ENCODE measurements at places on chromosomes 6 and 20. TPM values are rescaled to one million over a fixed set of nuclear protein-coding genes. Genes with fewer than 3 reads are reported as not detected.
A peak's percentile ranks its signal among the peaks of the same experiment; 100 is the strongest.

- no peak overlapping the region for H3K4me3 ChIP-seq
- H3K27me3 ChIP-seq: no peaks in the 10 kb centered on the region
- peaks cover 14% of the 10 kb centered on the region for H3K4me1 ChIP-seq
- H3K36me3 ChIP-seq: no peaks in the 10 kb centered on the region
- peak; percentile 88 for DNase-seq
Observed at GRCh38 chr6:38212579-38212978, 393.1 kb downstream of the ZFAND3 start.

- H3K27ac ChIP-seq: no peak within 1 kb of the TSS
- H3K4me1 ChIP-seq: peaks cover 3% of the 10 kb centered on the region
- H3K4me3 ChIP-seq: no peak within 1 kb of the TSS
- H3K36me3 ChIP-seq: no peaks in the 10 kb centered on the region
- peak; percentile 4 for DNase-seq
- peaks cover 45% of the 10 kb centered on the region for H3K27me3 ChIP-seq
Observed at GRCh38 chr6:10886691-10887502, at the start of gene SYCP2L. SYCP2L (plus strand) TSS chr6:10887052; CDS start chr6:10887127, 75 bp downstream.

GRCh38 chr6:117451671-117452070, 25.9 kb upstream of the ROS1 start:
- H3K36me3 ChIP-seq: no peaks in the 10 kb centered on the region
- peaks cover 6% of the 10 kb centered on the region for H3K4me1 ChIP-seq
- DNase-seq: no peak

DNA sequence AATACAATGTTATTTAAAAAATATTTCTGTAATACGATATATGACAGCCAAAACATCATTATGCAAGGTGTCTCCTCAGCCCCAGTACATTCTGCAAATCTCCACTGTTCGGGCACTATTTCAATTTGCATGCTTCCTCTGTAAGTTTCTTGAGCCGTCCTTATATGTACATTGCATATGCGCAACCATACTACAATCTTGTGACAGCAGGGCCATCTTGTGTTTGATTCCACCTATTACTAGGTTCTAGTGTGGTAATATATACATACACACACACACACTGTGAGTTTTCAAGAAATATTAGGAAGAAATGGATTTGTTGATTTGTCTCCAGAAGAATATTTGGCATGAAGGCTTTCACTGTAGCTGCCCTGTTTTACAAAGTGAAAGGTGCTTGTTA, 9.8 kb downstream of the LYRM4 start:
- H3K27me3 ChIP-seq: no peaks in the 10 kb centered on the region
- H3K4me1 ChIP-seq: no peaks in the 10 kb centered on the region
- DNase-seq: no peak
- H3K4me3 ChIP-seq: no peak overlapping the region

DNA sequence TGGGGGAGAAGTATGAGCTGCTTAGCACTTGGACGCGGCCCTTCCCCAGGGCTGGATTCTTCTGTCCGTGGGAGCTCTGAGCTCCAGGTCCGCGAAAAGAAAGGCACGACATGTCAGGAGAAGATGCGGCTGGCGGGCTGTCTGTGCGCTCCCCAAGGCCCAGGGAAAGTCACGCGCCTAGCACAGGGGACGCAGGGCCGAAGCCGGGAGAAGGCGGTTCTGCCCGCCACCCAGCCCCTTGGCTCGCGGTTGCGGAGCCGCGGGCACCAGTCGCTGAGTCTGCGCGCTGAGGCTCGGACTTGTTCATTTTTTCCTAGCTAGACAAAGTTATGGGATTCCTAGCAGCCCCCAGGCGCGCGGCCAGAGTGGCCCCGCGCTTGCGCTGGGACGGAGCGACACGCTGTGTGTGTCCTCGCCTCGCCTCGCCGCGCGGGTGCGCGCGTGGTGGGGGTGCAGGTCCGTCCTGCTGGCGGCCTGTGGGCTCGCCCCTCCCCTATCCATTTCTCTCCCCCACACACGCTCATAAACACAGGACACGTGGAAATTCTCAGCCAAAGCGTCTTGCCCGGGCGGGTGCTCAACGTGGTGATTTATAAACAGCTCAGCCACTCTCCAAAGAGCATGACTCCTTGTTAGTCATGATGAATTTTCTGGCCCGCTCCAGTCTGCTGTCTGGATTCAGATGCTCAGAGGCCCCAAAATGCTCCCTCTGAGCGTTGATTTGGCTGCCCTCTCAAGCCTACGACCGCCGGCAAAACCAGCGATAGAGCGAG, 1.9 kb upstream of the POU3F2 start:
- H3K27ac ChIP-seq: no peak overlapping the region
- no peak overlapping the region for H3K4me3 ChIP-seq
- peaks cover 9% of the 10 kb centered on the region for H3K4me1 ChIP-seq
- no peak for DNase-seq

DNA sequence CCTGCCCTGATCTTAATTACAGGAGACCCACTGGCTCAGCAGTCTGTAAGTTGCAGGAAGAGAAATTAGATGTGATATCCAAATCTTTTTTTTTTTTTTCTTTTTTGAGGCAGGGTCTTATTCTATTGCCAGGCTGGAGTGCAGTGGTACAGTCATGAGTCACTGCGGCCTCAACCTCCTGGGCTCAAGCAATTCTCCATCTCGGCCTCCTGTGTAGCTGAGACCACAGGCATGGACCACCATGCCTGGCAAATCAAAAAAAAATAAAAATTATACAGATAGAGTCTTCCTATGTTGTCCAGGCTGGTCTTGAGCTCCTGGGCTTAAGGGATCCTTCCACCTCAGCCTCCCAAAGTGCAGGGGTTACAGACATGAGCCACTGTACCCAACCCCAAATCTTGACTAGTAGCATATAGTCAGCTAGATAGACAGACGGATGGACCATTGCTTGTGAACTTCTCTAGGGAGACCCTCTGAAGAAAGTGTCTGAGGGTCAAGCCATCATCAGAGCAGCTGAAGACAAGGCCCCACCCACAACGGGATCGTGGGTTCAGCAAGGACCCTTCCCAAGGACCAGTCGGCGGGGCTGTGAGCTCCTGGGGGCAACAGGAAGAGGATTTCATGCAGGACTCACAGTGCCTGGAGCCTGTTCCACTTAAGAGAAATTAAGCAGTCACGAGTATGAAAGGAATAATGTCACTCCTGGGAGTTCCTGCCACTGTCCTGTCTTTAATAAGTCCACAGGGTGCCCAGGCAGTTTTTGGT, 222.7 kb downstream of the ANKRD60 start:
- no peak overlapping the region for H3K27ac ChIP-seq
- no peaks in the 10 kb centered on the region for H3K4me1 ChIP-seq
- no peak for DNase-seq
- no peaks in the 10 kb centered on the region for H3K36me3 ChIP-seq
- no peaks in the 10 kb centered on the region for H3K27me3 ChIP-seq
- H3K4me3 ChIP-seq: no peak overlapping the region

DNA sequence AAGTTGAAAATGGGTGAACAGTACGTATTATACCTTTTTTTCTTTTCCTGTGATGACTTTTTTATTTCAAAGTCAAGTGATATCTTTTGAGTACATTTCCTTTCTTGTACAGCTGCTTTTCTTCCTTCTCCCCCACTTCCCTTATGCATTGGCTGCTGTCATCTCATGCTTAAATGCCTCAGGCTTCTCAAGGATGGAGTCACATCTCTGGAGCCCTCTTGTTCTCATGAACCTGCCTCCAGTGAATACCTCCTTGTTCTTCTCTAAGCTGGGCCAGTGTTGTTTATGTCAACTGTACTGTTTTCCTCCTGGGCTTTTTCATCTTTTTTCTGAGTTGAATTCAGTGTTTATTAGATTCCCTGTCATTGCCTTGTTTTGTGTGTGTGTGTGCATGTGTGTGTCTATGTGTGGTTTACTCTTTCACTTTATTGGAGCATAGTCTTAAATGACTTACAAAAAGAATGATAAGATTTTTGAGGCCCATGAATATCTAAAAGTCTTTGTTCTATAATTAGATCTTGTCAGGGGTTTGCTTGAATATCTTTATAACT, 23.6 kb downstream of the STXBP5 start:
- H3K27me3 ChIP-seq: no peaks in the 10 kb centered on the region
- no peaks in the 10 kb centered on the region for H3K36me3 ChIP-seq
- peaks cover 4% of the 10 kb centered on the region for H3K4me1 ChIP-seq
- H3K4me3 ChIP-seq: no peak overlapping the region
- no peak overlapping the region for H3K27ac ChIP-seq
- DNase-seq: no peak

DNA sequence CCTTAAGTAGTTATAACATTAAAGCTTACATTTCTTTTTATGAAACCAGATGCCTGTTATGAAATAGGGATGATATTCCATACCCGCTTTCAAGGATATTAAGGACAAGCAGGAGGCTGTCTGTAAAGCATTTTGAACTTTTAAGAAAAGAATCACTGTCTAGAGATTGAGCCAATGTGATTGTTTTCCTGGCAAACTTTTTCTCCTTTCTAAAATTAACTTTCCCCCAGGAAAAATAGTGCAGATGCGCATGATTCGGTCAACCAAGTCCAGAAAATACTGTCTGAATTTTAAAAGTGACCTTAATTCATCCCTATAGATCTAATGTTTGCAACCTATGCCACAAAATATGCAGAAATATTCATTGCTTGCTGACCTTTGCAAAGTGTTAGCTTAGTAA, 15.1 kb upstream of the DEK start:
- peaks cover 33% of the 10 kb centered on the region for H3K27me3 ChIP-seq
- no peak for DNase-seq
- no peaks in the 10 kb centered on the region for H3K4me1 ChIP-seq
- H3K4me3 ChIP-seq: no peak overlapping the region

DNA sequence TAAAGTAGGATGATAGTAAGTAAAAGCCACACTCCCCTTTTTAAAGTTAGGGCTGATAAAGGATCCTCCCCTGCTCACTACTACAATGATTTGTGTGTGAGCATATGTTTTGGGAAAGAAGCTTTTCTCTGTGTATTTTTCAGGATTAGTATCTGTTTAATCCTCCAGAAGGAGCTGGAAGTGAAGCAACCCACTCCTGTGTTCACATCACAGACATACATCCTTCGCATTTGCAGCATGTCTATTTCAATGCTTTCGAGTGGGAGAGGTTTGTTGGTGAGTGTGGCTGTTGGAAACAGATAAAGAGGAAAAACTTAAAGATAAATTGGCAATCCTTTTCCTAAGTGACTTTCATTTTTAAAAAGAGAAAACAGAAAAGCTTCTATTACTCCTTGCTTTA, 31.6 kb upstream of the RGS17 start:
- H3K4me3 ChIP-seq: no peak overlapping the region
- no peaks in the 10 kb centered on the region for H3K36me3 ChIP-seq
- H3K4me1 ChIP-seq: peaks cover 13% of the 10 kb centered on the region

- no peak overlapping the region for H3K4me3 ChIP-seq
- H3K4me1 ChIP-seq: no peaks in the 10 kb centered on the region
- no peak for DNase-seq
- no peak overlapping the region for H3K27ac ChIP-seq
- peaks cover 1% of the 10 kb centered on the region for H3K27me3 ChIP-seq
- no peaks in the 10 kb centered on the region for H3K36me3 ChIP-seq
Observed at GRCh38 chr6:125656287-125656870, 93.1 kb upstream of the HEY2 start.

GRCh38 chr6:118933855-118934460, 1.0 kb downstream of the MCM9 start:
- H3K4me1 ChIP-seq: peaks cover 10% of the 10 kb centered on the region
- H3K27ac ChIP-seq: no peak overlapping the region
- H3K36me3 ChIP-seq: peaks cover 2% of the 10 kb centered on the region
- no peaks in the 10 kb centered on the region for H3K27me3 ChIP-seq
- peak overlapping the region; percentile 92 for H3K4me3 ChIP-seq

DNA sequence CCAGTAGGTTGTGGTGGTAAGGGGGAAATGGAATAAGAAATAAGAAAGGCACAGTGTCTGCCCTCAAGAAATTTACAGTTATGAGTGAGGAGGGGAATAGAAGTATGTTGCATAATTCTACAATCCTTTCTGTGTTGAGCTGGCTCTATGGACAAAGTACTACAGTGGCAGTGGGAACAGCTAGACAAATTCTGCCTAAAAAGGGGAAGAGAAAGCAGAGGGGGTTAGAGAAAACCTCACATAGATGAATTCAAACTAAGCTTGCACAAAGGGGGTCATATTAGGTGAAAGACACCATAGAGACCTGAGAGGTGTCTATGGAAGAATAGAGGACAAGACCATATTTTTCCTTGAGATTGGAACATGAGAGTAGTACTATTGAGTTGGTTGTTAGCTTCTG, 146.9 kb upstream of the VGLL2 start:
- H3K27me3 ChIP-seq: no peaks in the 10 kb centered on the region
- no peaks in the 10 kb centered on the region for H3K36me3 ChIP-seq
- DNase-seq: no peak

GRCh38 chr6:44662461-44663121, 275.1 kb downstream of the CDC5L start:
- no peak overlapping the region for H3K27ac ChIP-seq
- no peaks in the 10 kb centered on the region for H3K36me3 ChIP-seq

DNA sequence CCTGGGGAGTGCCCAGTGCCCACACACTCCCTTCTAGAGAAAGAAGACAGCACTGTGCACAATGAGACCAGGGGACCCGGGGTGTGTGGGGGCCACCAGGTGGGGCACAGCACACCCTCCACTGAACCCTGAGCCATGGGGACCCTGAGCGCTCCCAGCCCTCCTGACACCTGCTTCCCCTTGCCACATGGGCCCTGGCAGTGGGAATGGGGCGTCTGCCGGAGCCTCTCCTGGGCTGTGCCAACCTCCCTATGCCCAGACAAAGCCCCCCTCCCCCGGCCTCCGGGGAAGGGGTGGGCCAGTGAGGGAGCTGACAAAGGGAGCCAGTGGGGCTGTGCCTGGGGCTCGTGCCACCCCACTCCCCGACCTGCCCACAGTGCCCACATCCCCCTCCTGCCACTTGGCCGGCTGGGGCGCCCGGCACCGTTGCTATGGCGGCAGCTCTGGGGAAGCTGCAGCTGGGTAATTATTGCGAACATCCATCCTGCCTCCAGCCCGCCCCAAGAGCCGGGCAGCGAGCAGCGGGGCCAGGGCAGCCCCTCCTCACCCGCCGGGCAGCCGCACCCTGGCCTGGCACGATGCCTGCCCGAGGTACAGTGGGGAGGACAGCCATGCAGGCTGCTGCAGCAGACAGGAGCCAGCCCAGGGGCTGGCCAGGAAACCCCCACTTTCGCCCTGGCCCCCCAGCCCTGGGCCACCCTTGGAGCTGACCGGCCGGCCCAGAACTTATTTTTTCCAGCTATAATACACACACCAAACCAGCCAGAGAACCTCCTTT, 41.9 kb upstream of the NOL4L start:
- no peaks in the 10 kb centered on the region for H3K36me3 ChIP-seq
- peaks cover 6% of the 10 kb centered on the region for H3K27me3 ChIP-seq
- H3K27ac ChIP-seq: no peak overlapping the region
- no peak for DNase-seq

GRCh38 chr6:3269281-3269975, 10.7 kb downstream of the PSMG4 start:
- no peaks in the 10 kb centered on the region for H3K4me1 ChIP-seq
- no peak overlapping the region for H3K27ac ChIP-seq
- no peak for DNase-seq
- H3K27me3 ChIP-seq: no peaks in the 10 kb centered on the region
- peaks cover 28% of the 10 kb centered on the region for H3K36me3 ChIP-seq
- H3K4me3 ChIP-seq: no peak overlapping the region

GRCh38 chr20:21047981-21048380, 58.2 kb downstream of the LINC00237 start:
- H3K27me3 ChIP-seq: peaks cover 2% of the 10 kb centered on the region
- DNase-seq: no peak
- no peaks in the 10 kb centered on the region for H3K36me3 ChIP-seq
- H3K4me1 ChIP-seq: no peaks in the 10 kb centered on the region

- H3K27ac ChIP-seq: no peak overlapping the region
- H3K36me3 ChIP-seq: no peaks in the 10 kb centered on the region
- peak; percentile 8 for DNase-seq
- no peaks in the 10 kb centered on the region for H3K27me3 ChIP-seq
- H3K4me3 ChIP-seq: no peak overlapping the region
Observed at GRCh38 chr6:6918216-6918983, 189.4 kb upstream of the RREB1 start.

Gene SCRT2
- total RNA-seq: not detected

Gene BMP7
- total RNA-seq: not detected

Gene WFDC5
- total RNA-seq: not detected

Gene AKAP12
- total RNA-seq: 340 TPM

Gene CRISP3
- not detected for total RNA-seq

Gene SLC22A3
- total RNA-seq: not detected

All from endothelial cell of umbilical vein (primary cell).